ENCODE measurements at places on chromosomes 12 and 14. TPM values are rescaled to one million over a fixed set of nuclear protein-coding genes. Genes with fewer than 3 reads are reported as not detected.

RAD9B gene
- 0.07 TPM for total RNA-seq

INHBC gene
- total RNA-seq, result not detected

SERPINA9 gene
- total RNA-seq, result not detected

LRRIQ1 gene
- total RNA-seq, result 0.47 TPM

SRGAP1 gene
- total RNA-seq, result 5.3 TPM

ADAM21 gene
- 0.07 TPM for total RNA-seq

CLEC6A gene
- total RNA-seq, result not detected
